Pericardium fibroblast (primary cell): ENCODE measurements at places on chromosomes 5 and 9. TPM values are rescaled to one million over a fixed set of nuclear protein-coding genes. Genes with fewer than 3 reads are reported as not detected.

The SPATA31C1 gene
- not detected in 2 replicates for total RNA-seq

The SELENOP gene
- 134 and 182 TPM in 2 replicates for total RNA-seq

The SLC34A3 gene
- total RNA-seq: not detected in 2 replicates

The PALM2AKAP2 gene
- 1.8 and 1.9 TPM in 2 replicates for total RNA-seq

The DDX46 gene
- 14.6 and 27.6 TPM in 2 replicates for total RNA-seq

The ERAP2 gene
- total RNA-seq: 0.34 and 1.2 TPM in 2 replicates

The GRIN3A gene
- total RNA-seq: not detected in 2 replicates

The TMEFF1 gene
- total RNA-seq: 2.5 and 3.7 TPM in 2 replicates

The ANAPC2 gene
- total RNA-seq: 10.4 and 10.9 TPM in 2 replicates

The C9 gene
- not detected in 2 replicates for total RNA-seq

The KCNMB1 gene
- not detected in 2 replicates for total RNA-seq

The ARL14EPL gene
- not detected in 2 replicates for total RNA-seq

The RBM27 gene
- total RNA-seq: 9.6 and 10.2 TPM in 2 replicates

The ZMAT2 gene
- total RNA-seq: 26.7 and 33.5 TPM in 2 replicates

The STKLD1 gene
- total RNA-seq: 0.09 and 3.4 TPM in 2 replicates

The INSL4 gene
- not detected in 2 replicates for total RNA-seq
